ENCODE measurements at places on chromosomes 2 and 18.

DNA sequence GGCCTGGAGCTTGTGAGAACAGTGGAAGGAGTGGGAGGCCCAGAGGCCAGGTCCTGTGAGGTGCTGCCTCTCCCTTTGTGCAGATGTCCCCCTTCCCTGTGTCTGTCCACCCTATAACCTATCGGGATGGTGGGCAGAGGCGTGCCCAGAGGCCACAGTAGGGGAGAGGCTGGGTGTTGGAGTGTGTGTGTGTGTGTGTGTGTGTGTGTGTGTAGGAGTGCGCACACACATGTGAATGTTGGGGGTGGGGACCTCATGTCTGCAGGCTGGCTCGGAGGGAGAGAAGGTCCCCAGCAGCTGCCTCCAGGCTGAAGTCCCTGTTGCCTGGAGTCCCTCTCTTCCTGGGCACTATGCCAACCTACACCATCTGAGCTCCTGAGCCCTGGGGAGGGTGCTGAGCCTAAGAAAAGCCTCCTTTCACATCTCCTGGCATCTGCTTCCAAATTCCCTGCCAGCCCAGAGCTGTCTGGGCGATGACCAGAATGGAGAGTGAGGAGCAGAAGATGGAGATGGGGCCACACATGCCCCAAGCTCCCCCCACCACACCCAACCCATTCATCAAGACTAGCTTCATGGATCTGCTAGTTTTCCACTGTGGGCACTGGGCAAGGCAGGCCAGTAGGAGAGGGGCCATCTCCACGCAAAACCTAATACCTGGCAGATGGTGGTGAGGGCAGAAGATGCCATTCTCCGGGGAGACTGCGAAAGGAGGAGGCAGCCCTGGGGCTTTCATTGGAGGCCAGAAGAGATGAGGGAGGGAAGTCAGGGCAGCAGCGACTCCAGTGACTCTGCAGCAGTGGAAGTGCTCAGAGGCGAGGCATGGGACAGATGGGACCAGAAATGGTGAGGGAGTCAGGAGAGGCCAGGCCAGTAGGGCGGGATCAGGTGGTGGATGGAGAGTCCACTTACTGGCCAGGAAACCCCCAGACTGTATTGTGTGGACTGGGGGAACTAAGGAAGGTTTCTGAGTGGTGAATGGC lies 20.3 kb downstream of the KCNK3 start:
- no peak for DNase-seq

DNA sequence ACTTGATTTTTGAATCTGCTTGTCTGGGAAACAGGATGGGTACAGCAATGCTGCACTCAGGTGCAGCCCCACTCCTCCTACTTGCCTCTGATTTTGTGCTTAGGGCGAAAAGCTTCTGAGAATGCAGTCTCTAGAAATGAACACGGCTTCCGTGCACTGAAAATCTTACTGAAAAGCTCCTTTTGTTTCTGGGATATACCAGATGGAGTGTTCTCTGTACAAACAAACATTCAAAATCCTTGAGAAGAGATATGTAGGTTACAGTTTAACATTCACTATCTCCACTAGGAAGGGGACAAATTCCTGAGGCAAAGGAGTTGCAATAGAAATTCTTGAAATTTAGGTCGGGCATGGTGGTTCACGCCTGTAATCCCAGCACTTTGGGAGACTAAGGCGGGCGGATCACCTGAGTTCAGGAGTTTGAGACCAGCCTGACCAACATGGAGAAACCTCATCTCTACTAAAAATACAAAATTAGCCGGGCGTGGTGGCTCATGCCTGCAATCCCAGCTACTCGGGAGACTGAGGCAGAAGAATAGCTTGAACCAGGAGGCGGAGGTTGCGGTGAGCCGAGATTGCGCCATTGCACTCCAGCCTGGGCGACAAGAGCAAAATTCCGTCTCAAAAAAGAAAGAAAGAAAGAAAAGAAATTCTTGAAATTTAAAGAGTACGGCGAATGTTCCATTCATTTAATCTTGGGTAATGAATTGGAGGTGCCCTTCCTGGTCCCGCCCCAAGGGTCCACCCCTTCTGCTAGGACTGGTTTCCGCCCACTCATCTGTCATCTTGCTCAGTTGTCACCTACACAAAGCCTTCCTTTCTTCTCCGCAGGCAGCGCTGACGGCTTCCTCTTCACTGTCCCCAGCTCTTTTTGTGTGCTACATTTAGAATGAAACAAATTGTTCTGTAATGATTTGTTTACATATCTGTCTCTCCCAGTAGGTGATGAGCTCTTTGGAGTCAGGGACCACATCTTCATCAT lies 92.4 kb downstream of the SOCS6 start:
- DNase-seq = no peak

- no peak for DNase-seq
These were observed 21.9 kb downstream of the RTP5 start for GRCh38 chr2:241891315-241891987.

DNA sequence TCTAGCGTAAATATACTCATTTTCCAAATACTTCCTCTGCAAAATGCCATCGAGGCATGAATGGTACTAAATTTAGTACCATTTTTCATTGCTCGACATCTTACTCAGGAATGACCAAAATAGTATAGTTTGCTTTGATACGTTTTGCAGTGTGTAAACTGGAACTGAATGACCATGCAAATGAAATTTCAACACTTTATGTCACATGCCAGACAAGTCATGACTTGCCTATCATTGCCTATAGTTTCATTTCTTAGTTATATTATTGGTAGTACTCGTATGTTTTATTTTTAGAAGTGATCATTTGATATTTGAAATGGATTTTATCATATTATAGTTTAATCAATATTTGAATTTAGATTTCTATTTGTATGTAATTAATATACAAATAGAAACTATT lies 9.1 kb downstream of the MSTN start:
- DNase-seq = no peak

DNA sequence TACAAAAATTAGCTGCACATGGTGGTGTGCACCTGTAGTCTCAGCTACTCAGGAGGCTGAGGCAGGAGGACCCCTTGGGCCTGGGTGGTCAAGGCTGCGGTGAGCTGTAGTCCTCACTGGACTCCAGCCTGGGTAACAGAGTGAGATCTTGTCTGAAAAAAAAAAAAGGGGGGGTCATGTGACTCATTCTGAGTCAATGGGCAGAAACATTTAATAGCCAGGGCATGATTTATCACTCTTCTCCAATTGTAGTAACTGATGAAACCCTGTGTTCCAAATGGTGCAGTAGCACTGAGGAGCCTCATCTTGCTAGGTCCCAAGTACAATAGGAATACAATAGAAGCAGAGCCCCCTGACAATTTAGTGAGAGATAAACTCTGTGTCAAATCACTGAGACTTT lies 78.9 kb upstream of the CCDC68 start:
- DNase-seq = peak; percentile 12

DNA sequence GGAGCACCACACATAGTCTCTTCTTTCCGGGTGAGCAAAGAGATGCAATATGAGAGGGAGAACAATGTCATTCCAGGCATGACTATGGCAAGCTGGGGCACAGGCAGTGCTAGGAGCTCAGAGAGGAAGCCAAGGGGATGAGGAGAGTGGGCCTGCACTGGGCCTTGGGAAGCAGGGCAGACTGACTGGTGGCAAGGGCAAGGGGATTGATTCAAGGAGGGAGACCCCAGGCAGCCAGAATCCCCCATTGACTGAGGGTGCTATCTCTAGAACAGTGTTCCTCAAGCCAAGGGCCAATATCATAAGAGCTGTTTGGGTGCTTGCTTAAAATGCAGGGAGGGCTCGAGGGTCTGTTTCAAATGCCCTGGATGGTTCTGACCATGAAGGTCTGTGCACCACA lies 36.1 kb downstream of the MARCO start:
- no peak for DNase-seq

DNA sequence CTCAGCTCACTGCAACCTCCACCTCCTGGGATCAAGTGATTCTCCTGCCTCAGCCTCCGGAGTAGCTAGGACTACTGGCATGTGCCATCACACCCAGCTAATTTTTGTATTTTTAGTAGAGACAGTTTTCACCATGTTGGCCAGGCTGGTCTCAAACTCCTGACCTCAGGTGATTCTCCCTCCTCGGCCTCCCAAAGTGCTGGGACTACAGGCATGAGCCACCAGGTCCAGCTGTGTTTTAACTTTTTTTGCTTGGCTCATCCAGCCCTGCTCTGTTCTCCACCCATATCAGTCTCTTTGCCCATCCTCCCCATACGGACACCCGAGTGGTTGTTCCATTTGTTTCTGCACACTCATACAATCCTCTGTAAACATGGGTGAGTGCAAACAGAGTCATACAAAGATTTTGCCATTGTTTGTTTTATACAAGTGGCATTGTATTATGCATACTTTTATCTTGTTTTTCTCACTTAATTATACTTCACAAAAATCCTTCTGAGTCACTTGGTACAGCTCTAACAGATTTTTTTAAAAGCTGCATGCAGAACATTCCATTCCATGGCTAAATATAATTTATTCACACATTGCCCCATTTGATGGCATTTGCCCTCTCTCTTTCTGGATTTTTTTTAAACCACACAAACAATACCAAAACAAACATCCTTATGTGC lies 5.3 kb downstream of the APOB start:
- DNase-seq = peak; percentile 6

- DNase-seq = peak; percentile 42
These were observed 27.6 kb upstream of the IL1R1 start for GRCh38 chr2:102114851-102115497.

GRCh38 chr2:227407591-227408151 lies 19.9 kb upstream of the SCYGR1 start:
- DNase-seq = no peak

GRCh38 chr2:149544692-149545091 lies 42.9 kb downstream of the MMADHC start:
- no peak for DNase-seq

GRCh38 chr18:10759241-10759640 lies 233.4 kb downstream of the NAPG start:
- DNase-seq = no peak

GRCh38 chr2:177322801-177323261 lies 58.3 kb upstream of the NFE2L2 start:
- DNase-seq = no peak

- DNase-seq = peak; percentile 32
These were observed 335.3 kb downstream of the PTPRM start for GRCh38 chr18:7902399-7902839.

GRCh38 chr2:129756276-129756675 lies 223.2 kb upstream of the RAB6C start:
- no peak for DNase-seq

GRCh38 chr2:104969564-104969963 lies 68.3 kb upstream of the MRPS9 start:
- DNase-seq = no peak

GRCh38 chr2:38243186-38243880 lies 133.7 kb downstream of the ATL2 start:
- peak; percentile 13 for DNase-seq

- peak; percentile 96 for DNase-seq
These were observed at the start of gene HK2 for GRCh38 chr2:74833418-74834233. TSS of gene HK2 (plus strand) at chr2:74834127. CDS start at chr2:74834581, 454 bp downstream.

DNA sequence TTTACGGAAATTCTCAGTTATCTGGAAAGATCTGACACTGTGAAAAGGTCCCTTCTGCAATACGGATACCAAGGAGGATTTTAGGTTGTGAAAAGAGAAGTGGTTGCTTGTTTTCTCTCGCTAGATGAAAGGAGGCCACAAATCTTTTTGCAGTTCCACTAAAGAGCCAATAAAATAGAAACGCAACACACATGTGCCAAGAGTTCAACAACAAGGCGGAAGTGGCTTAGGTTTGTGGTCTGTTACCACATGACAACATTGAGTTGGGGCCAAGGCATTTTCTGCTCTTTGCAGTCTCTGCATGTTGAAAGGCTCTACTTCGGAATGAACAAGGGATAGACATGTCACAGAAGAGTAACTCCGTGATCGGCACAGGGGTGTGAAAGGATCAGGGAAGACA lies 115.7 kb upstream of the OSR1 start:
- peak; percentile 57 for DNase-seq

GRCh38 chr18:40985436-40985835 lies 969.6 kb upstream of the PIK3C3 start:
- no peak for DNase-seq

- no peak for DNase-seq
These were observed 29.5 kb upstream of the SAP130 start for GRCh38 chr2:128057334-128057733.

- DNase-seq = no peak
These were observed 231.3 kb upstream of the RBBP8 start for GRCh38 chr18:22701795-22702194.

DNA sequence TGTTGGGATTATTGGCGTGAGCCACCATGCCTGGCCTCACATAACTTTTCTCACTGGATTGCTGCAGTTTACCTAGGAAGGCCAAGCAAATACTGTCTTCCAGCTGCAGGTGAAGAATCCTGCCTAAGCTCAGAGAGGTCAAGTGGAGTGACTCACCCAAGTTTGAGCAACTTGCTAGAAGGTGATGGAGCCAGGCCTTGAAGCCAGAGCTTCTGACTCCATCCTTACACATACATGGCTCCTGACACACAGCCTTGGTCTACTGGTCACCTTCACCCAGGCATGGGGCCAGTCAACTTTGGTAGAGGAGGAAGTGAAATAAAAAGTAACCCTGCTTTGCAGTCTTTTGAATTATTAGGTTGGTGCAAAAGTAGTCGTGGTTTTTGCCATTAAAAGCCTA lies 93.5 kb downstream of the VWA3B start:
- no peak for DNase-seq

DNA sequence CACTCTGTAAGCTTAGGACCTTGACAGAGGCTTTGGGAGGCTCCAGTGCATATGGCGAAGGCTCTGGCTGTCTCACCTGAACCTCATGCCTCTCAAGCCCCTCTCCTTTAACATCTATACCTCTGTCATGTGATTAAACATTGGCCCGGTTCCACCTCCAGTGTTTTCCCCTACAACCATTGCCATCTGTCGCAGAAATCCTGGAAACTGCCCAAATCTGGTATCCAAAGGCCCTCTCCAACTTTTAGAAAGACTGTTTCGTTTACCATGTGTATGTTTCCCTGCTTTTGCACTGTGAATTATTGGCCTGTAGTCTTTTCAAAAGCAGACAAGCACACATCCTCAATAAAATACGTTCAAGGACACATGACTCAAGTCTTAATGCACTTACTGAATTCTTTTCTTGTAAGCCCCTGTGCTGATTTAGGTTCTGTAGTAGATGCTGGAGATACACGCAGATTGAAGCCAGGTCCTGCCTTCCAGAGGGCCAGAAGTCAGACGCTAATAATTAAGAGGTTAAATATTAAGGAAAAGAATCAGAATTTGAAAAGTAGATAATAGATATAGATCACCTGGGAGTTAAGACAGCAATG lies 386.4 kb upstream of the SLC14A2 start:
- no peak for DNase-seq

- no peak for DNase-seq
These were observed 12.3 kb downstream of the CREG2 start for GRCh38 chr2:101374821-101375561.

DNA sequence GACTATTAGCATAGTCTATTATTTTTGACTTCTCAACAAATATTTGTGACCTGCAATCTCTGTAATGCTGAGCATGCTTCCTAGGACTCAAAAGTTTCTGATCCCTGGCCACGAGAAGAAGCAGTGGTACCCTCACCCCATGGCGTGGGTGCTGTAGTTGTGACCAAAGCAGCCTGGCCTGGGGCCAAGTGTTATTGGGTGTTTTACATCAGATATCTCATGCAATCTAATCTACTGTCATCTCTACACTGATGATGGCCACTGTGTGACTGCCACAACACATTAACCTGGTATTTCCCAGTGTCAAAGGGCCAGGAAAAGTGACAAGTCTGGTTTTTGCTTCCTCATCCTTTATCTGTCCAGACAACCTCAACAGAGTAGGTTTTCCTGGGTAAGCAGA lies 80.8 kb upstream of the WIPF1 start:
- no peak for DNase-seq

All from fibroblast of skin of scalp (primary cell).